NAMALWA (cell line): ENCODE measurements at places on chromosomes 16 and 17.
A peak's percentile ranks its signal among the peaks of the same experiment; 100 is the strongest.

DNA sequence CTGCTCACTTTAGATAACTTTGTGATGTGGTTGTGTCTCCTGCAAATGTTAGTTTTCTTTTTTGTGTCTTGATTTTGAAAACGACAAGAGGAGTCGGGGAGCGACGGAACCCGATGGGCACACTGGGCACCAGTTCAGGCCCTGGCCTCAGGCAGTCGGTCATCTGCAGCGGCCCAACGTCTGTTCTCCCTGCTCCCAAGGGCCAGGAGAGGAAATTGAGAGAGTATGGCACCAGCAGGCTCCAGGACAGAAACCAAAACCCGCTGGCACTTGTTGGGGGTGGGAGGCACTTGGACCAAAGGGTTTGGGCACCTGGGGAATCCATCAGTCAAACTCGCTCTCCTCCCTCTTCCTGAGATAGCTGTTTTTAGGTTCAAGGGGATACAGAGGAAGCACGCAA, 17.2 kb downstream of the RBFOX3 start:
- DNase-seq, result no peak

GRCh38 chr16:62638964-62639870, 603.0 kb upstream of the CDH8 start:
- no peak for DNase-seq

- no peak for DNase-seq
These were observed 47.5 kb downstream of the BAIAP2 start for GRCh38 chr17:81082177-81083073.

DNA sequence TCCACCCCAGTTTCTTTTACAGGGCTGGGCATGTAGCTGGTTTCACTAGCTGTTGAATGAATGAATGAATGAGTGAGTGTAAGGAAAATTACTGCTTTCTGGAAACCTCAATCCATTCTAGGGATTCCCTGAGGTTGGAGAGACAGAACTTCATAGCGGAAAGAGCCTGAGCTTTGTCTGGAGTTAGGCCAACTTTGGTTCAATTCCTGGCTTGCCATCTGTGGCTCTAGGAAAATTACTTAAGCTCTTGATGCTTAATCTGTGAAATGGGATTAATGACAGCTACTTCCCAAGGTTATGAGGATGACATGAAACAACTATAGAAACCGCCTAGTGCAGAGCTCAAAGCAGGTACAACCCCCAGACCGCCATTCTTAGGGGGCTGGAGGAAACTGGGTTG, 76.3 kb upstream of the AXIN2 start:
- DNase-seq, result no peak

- no peak for DNase-seq
These were observed 17.1 kb downstream of the ST6GALNAC1 start for GRCh38 chr17:76626442-76626841.

DNA sequence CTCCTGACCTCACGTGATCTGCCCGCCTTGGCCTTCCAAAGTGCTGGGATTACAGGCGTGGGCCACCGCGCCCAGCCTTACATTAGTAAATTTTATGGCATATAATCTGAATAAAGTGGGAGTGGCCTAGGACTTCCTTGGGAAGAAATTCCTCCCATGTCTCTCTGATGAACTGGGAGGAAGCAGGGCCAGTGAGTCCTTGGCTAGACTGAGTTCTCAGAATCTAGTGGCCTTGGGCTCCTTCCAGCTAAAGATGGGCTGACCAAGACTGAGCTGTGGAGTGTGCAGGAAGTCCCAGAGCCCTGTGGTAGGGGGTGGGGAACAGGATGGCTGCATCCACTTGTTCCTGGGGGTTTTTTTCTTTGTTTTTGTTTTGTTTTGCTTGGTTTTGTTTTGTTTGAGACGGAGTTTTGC, 10.0 kb upstream of the NAGLU start:
- no peak for DNase-seq

DNA sequence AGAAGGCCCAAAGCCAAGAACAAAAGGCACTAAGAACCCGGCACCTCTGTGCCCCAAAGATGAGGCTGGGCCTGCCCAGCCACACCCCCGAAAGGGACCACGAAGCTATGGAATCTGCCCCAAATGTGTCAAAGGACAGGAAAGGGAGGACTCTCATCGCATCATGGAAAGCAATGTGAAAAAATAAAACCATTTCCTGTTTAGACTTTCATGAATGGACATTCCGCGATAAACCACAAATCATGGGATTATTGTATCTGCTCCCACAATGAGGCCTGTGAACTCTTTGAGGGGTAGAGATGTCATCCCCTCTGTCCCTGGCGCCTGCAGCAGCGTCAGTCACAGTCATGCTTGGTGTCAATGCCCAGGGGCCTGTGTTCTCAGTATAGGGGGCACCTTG, 135.0 kb downstream of the COPRS start:
- no peak for DNase-seq

DNA sequence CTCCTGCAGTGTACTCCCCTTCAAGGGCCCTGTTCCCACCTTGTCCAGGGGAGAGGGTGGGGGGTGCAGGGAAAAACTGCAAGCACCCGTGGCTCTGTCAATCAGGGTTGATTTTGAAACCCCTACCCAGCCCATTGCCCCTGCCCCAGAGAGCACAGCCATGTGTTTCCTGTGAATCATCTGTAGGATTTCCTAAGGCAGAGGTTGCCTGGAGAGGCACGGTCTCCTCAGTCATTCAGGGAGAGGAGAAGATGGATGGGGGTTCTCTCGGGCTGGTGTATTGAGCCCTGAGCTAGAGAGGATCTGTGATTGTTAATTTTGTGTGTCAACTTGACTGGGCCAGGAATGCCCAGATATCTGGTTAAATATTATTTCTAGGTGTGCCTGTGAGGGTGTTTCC, 3.5 kb upstream of the AGRP start:
- DNase-seq, result no peak

DNA sequence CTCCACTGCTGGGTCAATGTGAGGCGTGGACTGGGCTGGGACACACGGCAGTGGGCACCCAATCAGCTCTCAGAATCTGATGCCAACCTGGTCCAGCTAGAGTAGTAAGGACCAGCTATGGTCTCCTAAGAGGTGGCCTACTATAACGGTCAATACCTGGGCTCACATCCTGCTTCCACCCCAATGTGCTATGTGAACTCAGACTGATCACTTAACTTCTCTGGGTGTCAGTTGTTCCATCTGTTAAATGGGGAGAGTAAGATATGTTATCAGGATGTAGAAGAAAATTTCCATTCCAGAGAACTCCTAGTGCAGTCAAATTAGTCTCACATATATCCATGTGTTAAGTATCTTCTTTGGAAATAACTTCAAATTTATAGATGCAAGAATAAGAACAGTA, 14.2 kb downstream of the FAM117A start:
- DNase-seq, result no peak

GRCh38 chr16:16146380-16147315, 76.6 kb downstream of the ABCC6 start:
- no peak for DNase-seq

- peak; percentile 46 for DNase-seq
These were observed 6.2 kb downstream of the JPH3 start for GRCh38 chr16:87608400-87608985.

DNA sequence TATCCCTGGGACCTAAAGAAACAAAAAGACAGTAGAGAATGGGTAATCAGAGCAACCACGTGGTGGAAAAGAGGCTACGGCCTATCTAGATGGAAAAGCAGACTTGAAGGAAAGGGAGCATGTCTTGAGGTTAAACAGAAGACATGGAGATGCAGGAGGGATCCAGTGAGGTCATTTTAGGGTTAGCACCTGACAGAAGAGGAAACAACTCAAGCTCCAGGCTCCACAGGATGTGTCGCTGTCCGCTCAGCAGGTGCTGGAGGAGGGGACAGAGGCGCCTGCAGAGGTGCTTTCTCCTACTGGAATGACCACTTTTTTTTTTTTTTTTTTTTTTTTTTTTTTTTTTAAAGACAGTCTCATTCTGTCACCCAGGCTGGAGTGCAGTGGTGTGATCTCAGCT, 47.5 kb upstream of the CLEC3A start:
- DNase-seq, result peak; percentile 17

DNA sequence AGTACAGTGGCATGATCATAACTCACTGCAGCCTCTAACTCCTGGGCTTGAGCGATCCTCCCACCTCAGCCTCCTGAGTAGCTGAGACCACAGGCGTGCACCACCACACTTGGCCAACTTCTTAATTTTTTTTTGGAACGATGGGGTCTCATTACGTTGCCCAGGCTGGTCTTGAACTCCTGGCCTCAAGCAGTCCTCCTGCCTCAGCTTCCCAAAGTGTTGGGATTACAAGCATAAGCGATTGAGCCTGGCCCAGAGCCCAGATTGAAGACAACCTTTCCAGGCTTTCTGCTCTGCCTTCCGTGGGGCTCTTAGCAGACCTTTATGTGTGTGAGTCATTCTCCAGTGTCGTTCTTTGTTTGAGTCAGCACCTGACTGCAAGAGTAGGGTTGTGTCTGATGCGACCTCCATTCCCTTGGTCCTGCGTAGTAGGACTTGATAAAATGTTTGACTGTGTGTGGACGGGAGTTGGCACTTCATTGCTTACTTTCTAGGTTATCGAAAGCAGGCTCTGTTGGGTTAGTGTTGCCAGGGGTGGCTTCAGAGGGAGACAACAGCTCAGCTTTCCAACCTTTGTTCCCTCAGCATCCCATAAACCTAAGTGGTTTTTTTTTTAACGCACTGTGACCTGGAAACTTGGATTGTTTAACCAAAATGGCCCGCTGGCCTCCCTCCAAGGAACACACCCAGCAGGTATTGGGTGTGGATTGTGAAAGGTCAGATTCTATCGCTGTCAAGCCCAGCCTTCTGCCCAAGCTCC, 26.4 kb downstream of the EEF2K start:
- no peak for DNase-seq

GRCh38 chr17:8223356-8224126, 13.2 kb upstream of the AURKB start:
- DNase-seq, result peak; percentile 74

DNA sequence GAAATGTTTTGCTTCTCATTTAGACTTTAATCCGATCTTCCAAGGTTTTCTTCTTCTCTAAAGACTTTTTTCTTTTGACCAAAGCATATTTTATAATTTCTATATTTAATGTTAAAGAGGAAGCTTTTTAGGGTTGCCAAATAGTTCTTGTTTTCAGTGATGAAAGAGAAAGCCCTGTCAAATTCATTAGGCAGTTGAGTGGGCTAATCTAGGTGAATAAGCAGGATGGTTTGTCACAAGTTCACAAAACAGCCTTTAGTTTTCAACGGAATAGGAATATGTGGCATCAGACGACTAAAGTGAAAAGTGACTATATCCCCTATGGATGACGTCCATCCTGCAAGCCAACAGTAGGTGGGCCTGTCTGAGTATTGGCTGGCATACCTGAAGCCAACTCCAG, 118.8 kb downstream of the NLK start:
- no peak for DNase-seq

- no peak for DNase-seq
These were observed 559 bp downstream of the MVD start for GRCh38 chr16:88662222-88662842.

GRCh38 chr17:80286638-80286960, 25.9 kb downstream of the RNF213 start:
- DNase-seq, result no peak

- no peak for DNase-seq
These were observed 47.8 kb downstream of the OMG start for GRCh38 chr17:31248986-31249834.

DNA sequence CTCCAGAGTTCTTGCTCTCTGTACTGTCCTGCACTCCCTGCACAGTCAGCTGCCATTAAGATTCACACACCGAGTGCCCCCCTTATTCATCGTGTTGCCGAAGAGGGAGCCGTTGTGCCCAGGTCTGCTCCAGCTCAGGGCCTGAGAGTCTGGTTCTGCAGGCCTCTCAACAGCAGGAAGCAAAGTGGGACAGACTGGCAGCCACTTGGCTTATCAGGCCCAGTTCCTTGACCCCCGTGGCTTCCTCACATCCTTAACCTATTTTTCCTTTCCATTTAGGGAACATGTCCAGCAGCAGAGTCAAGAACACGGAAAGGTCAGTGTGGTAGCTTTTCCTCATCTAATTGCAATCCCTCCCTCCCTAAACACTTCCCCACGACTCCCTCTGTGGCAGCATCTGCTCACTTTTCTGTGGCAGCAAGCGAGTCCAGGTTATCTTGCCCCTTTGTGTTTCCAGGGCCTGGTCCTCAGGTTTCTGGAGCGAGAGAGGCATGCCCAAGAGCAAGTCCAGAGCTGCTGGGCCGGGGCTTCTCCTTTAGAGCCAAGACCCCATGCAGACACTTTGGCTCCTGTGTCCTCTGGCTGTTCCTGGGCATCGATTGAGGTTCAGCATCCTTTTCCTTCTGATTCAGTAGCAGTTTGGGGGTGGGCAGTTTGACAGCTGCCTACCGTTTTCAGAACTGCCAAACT, 22.1 kb upstream of the ADAM11 start:
- no peak for DNase-seq

GRCh38 chr17:70947636-70948565, 778.6 kb downstream of the KCNJ2 start:
- DNase-seq, result no peak

DNA sequence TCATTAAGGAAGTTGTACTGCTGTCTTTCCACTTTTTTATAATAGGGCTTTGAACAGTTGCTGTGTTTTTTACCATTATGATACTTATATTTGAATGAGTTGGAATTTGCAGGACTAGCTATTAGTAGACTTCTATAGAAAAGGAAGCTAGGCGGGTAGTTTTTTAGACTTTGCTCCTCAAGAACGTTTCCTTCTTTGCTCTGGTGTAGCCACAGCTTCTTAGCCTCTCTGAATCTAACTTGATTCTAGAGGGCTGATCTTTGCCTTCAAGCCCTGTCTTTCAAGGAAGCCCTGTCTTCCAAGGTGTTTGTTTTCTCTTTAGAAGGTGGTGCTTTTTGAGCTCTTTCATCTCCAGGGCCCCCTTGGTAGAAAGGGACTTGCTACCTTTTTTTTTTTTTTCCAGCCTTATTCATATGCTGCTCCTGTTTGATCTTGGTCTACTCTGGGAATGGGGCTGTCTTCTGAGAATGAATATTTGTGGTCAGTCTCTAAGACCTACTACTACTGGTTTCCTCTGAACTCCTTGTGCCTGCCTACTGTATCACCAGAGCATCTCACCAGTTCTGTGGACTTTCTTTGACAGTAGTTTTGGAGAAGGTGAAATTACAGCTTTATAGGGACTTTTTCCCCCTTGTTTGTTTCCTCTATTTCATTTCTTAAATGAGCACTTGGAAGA, 52.3 kb upstream of the RASL10B start:
- no peak for DNase-seq

GRCh38 chr16:22671301-22672076, 142.5 kb upstream of the HS3ST2 start:
- DNase-seq, result no peak

DNA sequence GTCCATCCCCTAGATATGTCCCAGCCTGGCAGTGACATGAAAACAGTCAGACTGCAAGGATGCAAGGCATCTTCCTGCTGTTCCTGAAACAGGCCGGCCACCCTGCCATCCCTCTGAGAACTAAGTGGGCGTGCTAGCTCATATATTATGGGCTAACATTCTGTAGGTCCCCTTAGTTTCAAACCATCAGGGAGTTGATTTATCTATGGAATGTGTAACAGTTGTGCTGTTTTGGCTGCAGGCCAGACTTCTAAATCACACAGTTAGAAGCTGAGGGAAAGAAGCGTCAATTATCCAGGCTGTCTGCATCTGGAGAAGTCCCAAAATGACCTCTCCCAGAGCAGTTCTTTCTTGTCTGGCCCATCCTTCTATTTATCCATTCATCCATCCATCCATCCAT, 102.7 kb upstream of the DNAH9 start:
- no peak for DNase-seq

GRCh38 chr17:78329263-78330059, 30.4 kb downstream of the SOCS3 start:
- no peak for DNase-seq
